ENCODE measurements at places on chromosomes 12 and 14.

- no peak for DNase-seq
Measured at GRCh38 chr14:83483063-83483462, 1949.4 kb upstream of the SEL1L start.

GRCh38 chr12:113087193-113087592 is 30.7 kb downstream of the DTX1 start:
- DNase-seq: no peak

DNA sequence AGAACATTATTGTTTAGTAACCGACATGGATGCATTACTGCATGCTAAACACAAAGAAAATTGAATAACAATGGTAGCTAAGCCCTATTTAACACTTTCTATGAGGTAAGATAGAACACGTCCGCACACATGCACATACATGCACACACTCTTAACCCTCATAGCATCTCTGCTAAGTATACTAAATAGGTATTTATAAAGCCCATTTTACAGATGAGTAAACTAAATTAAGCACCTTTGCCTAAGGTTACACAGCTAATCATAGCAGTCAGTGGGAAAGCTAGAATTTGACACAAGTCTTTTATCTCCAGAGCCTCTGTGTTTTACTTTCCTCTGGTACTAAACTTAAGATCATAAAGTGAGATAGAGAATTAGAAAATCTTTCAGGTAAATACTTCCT is 435.0 kb downstream of the EGLN3 start:
- no peak for DNase-seq

DNA sequence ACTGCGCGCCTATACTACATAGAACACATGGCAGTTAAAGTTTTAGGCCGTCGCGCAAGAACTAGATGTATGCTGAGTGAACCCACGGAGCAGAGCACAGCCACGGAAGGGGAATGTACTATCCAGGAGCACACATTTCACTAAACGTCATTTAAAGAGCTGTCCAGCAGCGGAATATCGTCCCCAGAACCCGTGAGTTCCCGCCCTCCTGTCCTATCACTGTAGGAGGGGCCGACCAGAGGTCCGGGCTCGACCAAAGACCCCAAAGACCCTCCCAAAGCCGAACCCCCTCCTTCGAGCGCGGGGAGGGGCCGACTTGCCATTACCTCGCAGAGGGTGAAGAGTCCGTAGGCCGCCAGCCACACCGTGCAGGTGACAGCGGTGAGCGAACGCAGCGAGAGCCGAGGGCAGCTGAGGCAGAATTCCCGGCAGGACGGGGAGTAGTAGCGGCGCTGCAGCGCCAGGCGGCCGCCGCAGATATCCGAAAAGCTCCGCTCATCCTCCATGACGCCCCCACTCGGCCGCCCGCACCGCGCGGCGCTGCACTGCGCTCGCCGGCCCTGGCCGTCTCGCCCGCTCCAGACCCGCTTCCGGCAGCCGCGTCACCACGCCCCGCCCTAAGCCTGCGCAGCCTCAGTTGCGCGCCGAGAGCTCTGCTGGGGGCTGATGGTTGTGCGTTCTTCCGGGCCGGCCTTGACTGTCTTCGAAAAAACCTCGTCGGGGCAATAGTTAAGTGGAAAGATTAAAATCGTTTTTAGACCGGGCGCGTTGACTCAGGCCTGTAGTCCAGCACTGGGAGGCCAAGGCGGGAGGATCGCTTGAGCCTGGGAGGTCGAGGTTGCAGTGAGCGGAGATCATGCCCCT is at the start of gene PIGH:
TSS of gene PIGH (minus strand) at position 571 of the 864 bp plus-strand sequence. CDS start at position 506, 65 bp downstream.
- no peak for DNase-seq

DNA sequence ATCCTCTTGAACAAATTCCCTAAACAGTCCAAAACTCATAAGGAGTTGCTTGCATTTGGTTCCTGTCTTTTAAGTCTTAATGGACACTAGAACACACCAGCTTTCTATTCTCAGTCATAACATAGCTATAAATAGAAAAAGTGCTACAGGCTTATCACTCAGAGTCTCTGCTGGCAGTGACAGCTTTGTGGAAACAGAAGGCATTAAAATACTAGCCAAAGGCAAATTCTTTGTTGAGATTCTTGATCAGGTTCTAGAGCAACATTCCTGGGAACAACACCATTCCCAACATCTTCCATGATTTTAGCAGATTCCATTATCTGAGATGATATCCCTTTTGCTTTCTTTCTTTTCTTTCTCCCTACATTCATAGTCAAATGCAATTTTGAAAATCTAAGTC is 207.7 kb upstream of the PLEKHG7 start:
- no peak for DNase-seq

GRCh38 chr12:81211306-81211705 is 133.4 kb downstream of the ACSS3 start:
- DNase-seq: no peak

DNA sequence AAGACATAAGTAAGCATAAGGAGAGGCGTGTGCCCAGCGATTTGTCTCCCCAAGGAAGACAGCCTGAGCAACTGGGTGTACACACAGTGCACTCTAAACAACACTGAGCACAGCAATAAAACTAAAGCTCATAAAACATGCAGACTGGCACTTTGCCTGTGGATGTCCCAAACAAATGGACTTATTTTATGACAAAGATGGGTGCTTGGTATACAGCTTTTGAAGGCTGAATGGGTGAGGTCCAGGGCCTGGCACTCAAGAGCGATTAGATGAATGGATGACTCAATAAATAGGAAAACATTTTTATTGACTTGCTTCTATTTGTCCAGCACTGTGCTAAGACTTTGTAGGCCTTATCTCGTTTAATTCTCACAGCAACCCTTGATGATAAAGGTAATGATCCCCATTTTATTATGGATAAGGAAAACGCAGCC is 28.5 kb downstream of the LGMN start:
- no peak for DNase-seq

GRCh38 chr12:69519871-69520270 is 49.7 kb downstream of the FRS2 start:
- no peak for DNase-seq

GRCh38 chr12:22609501-22609900 is 15.5 kb upstream of the ETNK1 start:
- DNase-seq: no peak

DNA sequence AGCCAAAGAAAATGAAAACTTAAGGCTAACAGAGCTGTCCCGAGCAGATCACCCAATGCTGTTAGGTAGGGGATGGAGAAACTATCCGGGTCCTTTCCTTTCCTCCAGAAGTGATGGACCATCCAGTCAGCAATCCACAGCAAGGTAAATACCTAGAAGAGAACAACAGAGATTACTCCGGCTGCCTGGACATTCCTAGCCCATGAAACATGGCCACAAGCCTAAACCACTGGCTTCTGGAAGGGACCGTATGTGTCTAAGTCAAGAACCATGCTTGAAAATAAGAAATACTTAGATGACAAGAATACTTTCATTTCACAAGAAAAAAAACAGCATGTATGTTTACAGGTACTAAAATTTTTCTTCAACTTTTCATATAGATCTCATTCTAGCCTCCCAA is 152.9 kb downstream of the SLC41A2 start:
- DNase-seq: no peak

DNA sequence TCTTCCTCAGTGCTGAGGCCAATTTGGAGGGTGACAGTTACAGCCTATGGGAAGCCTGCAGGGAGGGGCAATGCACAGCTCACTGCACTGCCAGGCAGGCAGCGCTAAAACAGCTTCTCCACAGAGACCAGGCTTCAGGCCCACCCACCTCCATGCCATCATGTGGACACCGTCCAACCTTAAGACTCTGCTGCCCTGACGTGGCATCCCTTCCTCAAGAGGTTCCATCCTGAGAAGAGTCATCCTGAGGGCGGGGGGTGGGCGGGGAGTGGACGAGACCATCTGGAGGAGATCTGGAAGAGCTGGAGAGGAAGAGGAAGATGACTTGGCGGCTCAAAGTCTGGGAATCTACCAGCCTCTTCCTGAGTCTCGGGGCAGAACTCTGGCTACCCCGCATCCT is 8.4 kb upstream of the ACVRL1 start:
- DNase-seq: no peak

GRCh38 chr12:104964167-104964855 is 6.2 kb upstream of the SLC41A2 start:
- DNase-seq: no peak

GRCh38 chr12:64998371-64999147 is 122.5 kb downstream of the WIF1 start:
- no peak for DNase-seq

- DNase-seq: no peak
Measured at GRCh38 chr12:52037248-52037861, 13.9 kb upstream of the NR4A1 start.

GRCh38 chr14:95471476-95471875 is 45.0 kb downstream of the SYNE3 start:
- no peak for DNase-seq

GRCh38 chr12:96060041-96060440 is 24.7 kb upstream of the LTA4H start:
- DNase-seq: no peak

DNA sequence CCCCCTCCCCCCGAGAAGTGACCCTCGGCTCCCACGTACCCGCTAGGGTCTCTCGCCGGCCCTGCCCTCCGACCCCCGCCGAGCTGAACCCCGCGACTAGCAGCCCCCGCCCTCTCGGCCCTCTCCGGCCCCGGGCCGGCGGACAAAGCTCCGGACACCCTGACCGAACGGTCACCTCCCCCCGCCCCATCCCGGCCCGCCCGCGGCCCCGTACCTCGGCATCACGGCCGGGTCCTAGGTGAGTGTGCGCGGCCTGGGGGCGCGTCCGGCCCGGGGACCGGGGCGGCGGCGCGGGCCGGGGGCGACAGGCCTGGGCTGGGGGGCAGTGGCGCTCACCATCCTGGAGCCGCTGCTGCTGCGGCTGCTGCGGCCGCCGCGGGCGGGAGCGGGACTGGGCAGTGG is at the start of gene FIGNL2:
TSS of gene FIGNL2 (minus strand) at position 393 of the 402 bp plus-strand sequence. CDS start 26,305 bp downstream, outside the sequence.
- DNase-seq: no peak

DNA sequence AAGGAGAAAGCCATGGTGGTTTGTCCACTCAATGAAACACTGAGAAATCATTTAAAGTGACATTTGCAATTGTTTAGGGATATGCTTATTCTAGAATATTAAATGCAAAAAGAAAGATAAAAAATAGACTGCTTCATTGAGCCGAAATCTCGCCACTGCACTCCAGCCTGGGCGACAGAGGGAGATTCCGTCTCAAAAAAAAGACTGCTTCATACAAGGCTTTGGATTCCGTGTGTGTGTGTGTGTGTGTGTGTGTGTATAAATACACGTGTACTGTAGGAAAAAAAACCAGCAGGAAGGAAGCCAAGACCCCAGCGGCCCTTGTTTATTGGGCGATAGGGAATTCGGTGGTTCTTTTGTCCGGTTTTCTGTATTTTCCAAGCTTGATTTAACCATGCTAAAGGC is 3.2 kb upstream of the ZNF839 start:
- no peak for DNase-seq

DNA sequence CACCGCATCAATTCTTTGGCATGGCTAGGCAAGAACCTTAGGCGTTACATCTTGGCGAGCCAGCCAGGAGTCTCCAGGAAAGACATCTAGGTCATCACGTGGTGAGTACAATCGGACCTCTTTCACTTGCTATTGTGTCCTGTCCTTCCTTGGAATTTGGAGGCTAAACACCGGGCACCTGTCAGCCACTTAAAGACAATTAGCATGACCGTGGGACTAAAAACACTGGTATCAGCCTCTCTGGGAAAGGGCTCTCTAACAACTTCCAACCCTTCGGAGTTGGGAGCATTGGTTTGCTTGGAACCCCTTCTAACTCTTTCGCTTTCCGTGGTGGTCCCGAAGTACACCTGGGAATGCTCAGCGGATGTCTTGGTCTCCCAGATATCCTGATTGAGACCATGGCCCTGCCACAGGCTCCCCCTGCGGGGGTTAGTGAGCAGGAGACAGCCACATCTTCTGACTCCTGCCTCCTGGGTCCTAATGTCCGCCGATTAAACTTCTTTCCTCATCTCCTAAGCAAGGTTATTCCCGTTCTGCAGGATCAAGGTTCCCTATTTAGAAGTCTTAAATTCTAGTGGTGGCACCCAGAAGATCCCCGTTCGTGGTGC is 971.7 kb downstream of the FSCB start:
- DNase-seq: no peak

DNA sequence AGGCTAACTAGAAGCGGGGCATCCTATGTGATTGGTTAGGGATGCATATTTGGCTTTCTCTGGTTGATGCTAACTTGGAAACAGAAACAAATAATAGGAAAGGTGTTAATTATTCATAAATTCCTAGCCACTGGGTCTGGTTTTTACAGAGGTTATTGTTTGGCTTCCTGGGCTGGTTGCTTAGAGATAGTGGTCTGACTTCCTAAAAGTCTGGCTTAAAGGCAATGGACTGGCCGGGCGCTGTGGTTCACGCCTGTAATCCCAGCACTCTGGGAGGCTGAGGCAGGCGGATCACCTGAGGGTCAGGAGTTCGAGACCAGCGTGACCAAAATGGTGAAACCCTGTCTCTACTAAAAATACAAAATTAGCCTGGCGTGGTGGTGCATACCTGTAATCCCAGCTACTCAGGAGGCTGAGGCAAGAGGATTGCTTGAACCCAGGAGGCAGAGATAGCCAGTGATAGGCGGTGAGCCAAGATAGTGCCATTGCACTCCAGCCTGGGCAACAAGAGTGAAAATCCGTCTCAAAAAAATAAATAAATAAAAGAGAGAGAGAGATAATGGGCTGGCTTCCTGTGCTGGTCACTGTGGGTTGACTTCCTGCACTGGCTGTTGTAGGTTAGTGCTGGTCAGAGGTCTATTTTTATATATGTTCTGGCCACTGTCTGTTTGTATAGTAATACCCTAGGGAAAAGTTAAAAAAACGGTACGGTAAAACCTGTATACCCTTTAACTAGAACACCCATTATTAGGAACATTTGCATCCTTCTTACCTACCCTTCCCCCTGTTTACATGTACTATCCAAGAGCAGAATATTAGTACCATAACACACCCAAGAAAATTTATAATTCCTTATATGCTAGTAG is 24.1 kb downstream of the OR6S1 start:
- DNase-seq: no peak

GRCh38 chr12:46664761-46665287 is 161.0 kb downstream of the SLC38A4 start:
- peak; percentile 67 for DNase-seq

DNA sequence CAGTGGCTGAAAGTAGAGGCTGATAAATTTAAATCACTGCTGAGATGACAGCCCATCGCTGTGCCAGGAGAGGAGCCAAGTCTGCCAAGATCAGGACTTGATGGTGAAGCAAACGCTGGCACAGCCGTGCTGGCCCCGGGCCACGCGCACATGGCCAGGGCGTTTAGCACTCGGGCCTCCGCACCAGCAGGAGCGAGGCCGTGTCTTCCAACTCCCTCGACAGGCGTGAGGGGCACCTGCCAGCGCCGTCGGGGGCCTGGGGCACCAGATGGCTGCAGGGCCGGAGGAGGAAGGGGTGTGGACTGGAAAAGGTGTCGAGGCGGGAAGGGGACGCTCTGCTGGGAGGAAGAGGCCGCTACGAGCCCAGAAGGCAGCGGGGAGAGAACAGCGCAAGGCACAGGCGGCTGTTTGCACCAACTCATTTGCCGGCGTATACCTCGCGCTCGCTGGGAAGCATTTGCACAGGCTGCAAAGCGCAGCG is 29.5 kb downstream of the RIMBP2 start:
- no peak for DNase-seq

GRCh38 chr12:125786143-125786542 is 720.9 kb downstream of the AACS start:
- DNase-seq: no peak

GRCh38 chr14:77032844-77033621 is 4.5 kb upstream of the IRF2BPL start:
- no peak for DNase-seq

GRCh38 chr12:47987411-47988072 is 16.7 kb downstream of the COL2A1 start:
- DNase-seq: no peak
